Placental epithelial cell (primary cell): ENCODE measurements at places on chromosomes 2 and 18. TPM values are rescaled to one million over a fixed set of nuclear protein-coding genes. Genes with fewer than 3 reads are reported as not detected.

ELOA2 gene
- not detected in 2 replicates for total RNA-seq

ACTG2 gene
- total RNA-seq = 0.39 and 0.98 TPM in 2 replicates

GBX2 gene
- total RNA-seq = not detected in 2 replicates

C1GALT1C1L gene
- 1.2 and 1.3 TPM in 2 replicates for total RNA-seq
